AG20443 (cell line): ENCODE measurements at places on chromosomes 5 and 9.

DNA sequence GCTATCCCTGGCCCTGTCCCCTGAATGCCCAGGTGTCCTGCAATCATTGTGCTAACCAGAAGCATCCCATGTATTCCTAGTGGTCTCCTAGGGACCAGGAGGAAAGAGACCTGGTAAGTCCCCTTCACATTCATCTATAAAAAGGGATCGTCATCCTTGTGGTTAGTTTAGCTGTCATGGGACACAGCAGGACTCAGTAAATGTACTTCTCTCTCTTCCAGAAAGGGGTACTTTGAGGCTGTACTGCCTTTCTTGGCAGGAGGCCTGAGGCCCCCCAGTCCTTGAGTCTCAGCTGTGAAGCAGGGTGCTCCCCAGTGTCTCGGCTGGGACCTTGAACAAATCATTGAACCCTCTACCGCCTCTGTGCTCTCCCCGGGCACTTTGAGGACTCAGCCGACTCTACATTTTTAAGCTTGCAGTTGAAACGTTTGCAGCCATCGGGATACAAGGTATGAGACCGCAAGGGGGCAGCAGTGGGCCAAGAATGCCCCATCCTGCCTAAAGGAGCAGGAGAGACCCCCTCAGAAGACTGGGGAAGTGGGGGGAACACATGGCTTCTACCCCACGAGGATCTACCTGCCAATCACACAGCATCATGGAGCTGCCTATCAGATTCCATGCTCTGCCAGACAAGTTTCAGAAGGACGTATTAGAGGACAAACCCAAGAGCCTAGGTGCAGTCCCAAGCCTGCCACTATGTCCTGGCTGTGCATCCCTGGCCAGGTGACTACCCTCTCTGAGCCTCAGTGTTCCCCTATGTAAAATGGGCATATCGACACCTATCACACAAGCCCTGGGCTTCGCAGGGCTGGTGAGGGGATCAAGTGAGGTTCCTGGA lies 2.4 kb upstream of the PHYKPL start:
- peak; percentile 81 for DNase-seq

GRCh38 chr5:53397845-53398244 lies 82.6 kb upstream of the FST start:
- DNase-seq = peak; percentile 32

- DNase-seq = no peak
These were observed 767.9 kb upstream of the CTNND2 start for GRCh38 chr5:12672141-12672540.

DNA sequence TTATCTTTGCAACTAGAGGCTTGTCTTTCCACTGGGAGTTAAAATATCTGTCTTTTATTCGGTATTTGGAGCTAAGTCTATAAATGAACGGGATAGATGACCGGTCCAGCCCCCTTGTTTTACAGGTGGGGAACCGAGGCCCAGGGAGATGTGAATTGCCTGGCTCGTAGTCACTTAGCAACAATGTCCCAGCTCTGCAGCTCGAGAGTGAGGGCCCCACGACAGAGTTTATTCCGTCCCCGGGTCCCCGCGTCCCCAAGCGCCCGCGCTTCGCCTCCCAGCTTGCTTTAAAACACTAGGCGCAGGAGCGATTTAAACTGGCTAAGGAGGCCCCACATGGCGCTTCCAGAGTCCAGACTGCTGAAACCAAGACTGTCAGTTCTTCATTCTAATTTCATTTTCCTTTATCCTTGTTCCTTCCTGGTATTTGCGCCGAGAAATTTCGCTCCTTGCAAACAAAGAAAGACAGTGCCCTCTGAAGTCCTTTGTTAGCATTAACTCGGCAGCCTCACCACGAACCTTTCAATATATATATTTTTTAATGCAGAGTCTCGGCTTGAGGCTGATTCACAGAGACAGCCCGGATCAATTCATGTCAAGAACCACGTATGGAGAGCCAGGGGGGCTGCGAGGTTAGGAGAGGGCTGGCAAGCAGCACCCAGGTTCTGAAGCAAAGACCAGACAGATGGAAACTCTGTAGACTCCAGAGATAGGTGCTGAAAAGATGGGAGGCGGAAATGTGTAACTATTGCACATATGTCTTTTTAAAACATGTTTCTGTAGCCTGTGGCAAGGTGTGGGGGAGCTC lies 1.4 kb upstream of the ENC1 start:
- DNase-seq = peak; percentile 36

- no peak for DNase-seq
These were observed 243.3 kb upstream of the ACTBL2 start for GRCh38 chr5:57725658-57726504.

DNA sequence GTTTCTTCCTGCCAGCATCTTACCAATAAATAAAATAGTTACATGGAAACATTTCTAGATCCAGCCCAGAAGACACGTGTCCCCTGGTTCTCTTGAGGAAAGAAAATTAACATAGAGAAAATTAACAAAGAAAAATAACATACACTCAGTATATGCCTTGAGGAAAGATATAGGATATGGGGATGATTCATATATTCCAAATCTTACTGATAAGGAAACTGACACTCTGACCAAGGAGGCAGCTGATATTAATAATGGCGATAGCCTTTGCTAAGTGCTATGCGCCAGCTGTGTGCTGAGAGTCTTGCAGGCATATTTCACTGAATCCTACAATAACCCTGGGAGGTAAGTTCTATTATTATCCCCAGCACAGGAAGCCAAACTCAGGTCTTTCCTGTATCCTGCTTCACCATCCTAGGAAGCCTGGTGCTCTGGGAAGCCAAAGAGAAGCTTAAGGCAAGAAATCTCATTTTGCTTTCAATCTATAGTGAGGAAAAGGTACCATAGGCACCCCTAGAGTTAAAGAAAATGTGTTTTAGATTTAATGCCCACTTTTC lies 302.7 kb upstream of the NREP start:
- no peak for DNase-seq

- peak; percentile 6 for DNase-seq
These were observed 1.5 kb downstream of the RORB start for GRCh38 chr9:74498621-74499095.

GRCh38 chr5:86974955-86975354 lies 292.7 kb upstream of the RASA1 start:
- no peak for DNase-seq

DNA sequence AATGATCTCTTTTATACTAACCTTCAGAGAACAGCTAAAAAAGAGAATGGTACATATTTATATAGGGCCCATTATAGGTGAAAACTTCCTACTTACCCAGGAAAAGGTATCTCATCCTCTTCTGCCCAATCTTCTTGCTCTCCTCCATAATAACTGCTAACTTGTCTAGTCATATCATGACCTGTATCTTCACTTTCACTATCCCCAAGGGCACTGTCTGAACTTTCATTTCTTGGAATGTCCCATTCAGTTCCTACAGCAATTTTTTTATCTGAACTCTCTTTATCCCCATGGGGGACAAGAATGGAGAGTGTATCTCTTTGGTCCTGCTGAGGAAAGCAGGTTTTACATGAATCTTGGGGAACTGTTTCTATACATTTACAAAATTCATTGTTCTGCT lies 36.4 kb upstream of the RAPGEF6 start:
- DNase-seq = no peak

DNA sequence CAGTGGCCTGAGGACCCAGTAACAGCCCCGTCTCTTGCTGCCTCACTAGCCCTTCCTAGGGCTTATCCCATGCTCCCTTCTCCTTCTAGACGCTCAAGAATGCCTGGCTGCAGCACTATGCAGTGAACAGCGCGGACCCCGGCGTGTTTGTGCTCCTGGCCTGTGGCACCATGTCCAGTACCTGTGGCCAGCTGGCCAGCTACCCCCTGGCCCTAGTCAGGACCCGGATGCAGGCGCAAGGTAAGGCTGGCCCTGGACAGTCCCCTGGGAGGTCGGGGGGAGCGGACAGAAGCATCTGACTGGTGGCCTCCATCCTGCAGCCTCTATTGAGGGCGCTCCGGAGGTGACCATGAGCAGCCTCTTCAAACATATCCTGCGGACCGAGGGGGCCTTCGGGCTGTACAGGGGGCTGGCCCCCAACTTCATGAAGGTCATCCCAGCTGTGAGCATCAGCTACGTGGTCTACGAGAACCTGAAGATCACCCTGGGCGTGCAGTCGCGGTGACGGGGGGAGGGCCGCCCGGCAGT lies 20.5 kb downstream of the PTGES2 start:
- no peak for DNase-seq

- DNase-seq = no peak
These were observed 51.7 kb downstream of the NUP155 start for GRCh38 chr5:37319037-37319782.

DNA sequence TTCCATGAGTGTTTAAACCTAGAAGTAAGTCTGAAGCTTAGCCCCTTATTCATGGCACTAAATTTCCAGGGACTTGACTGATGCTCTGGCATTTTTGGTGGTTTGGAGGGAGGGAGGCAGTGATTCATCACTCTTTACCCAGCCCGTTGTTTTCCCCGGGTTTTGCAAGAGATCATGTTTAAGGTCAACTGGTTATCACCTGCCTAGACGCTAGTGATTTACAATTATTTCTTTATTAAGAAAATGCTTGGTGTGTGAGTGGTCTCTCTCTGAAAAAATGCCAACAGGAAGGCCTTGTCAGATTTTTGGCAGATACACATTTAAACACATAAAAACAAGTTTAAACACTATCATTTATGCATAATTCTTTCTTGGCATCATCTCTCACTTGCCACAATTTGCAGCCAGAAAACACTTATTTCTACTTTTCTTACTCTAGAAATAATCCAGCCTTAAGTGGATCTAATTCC lies 737.9 kb upstream of the ZNF608 start:
- DNase-seq = peak; percentile 41

DNA sequence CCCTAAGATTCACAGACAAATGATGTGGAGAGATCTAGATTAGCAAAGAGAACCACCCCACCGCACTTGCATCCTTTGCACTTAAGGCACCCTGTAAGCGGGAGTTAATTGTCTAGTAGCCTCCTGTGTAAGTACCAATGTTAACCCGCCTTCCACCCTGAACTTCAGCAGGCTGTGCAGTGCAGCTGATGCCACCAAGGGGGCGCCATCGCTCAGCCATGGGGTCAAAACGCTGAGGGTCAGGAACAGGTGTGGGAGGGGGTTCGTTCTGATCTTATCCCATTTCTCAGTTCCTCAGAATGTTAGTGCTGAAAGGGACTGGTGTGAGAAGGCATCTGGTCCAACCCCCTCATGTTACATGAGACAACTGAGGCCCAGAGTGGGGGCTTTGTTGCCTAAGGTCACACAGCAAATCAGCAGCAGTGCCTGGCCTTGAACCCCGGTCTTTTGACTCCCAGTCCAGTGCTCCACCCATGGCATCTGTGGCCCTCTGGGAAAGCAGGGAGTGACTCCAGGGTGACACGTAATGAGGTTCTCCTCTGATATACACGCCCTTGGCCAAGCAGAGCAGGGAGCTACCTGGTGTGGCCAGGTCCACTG lies 57.3 kb downstream of the CYFIP2 start:
- no peak for DNase-seq

GRCh38 chr5:92525131-92525530 lies 1055.9 kb downstream of the NR2F1-AS1 start:
- no peak for DNase-seq
